ENCODE measurements at places on chromosomes 1 and 21.

- no peak for DNase-seq
These were observed 3.1 kb downstream of the LMNA start for GRCh38 chr1:156117414-156118176.

GRCh38 chr1:36443297-36443696 is 7.0 kb downstream of the OSCP1 start:
- DNase-seq, result no peak

DNA sequence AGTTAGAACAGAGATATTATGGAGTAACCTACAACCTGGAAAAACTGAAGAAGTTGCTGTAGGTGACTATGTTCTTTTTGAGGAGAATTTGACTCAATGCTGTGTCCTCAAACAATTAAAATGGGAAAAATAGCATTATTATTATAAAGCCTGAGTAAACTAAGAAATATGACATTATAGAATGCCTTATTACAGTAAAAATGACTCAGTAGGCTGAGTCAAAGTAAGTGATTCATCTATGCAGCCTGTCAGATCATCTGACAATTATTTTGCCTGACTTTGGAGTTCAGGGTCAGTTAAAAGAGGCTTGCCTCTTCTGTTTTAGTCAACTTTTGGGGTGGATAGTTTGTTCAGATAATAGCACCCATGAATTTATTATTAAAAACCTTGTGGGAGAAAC is 150.8 kb upstream of the PTGFR start:
- no peak for DNase-seq

GRCh38 chr1:231431665-231432415 is 9.8 kb upstream of the EGLN1 start:
- DNase-seq, result no peak

DNA sequence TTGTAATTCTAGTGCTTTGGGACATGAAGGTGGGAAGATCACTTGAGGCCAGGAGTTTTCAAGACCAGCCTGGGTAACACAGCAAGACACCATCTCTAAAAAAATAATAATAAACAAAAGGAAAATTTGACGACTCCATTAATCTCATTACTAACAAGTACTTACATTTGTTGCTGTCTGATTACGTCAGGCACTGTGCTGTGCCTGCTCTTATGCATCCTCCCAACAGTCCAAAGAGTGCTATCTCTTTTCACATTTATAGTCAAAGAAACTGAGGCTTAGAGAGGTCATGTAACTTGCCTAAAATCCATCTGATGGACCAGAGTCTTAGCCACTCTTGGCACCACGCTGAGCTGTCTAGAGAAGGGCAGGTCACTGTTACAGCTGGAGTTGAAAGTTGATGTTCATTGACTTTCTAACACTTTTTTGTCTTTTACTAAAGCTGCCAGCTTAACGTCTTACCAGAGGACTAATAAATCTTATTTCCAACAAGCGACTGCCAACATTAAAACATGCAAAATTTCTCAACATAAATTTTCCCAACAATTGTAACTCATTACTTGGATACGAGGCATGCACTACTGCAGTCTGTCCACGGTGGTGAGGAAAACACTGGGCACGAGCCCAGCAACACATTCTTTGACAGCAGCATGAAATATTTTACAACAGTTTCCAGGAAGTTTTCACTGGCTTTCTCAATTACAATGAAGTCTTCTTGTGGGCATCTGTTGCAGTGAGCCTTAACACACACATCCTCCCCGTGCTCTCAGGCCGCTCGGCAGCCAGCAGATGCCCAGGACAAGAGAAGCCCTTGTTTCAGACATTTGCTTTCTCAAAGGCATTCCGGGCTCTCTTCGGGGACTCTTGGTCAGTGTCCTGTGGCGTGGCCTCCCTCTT is 262.9 kb upstream of the PROX1 start:
- no peak for DNase-seq

GRCh38 chr1:202280595-202280994 is 61.1 kb downstream of the UBE2T start:
- DNase-seq, result no peak
